ENCODE measurements at places on chromosomes 11 and 22.
A peak's percentile ranks its signal among the peaks of the same experiment; 100 is the strongest.

DNA sequence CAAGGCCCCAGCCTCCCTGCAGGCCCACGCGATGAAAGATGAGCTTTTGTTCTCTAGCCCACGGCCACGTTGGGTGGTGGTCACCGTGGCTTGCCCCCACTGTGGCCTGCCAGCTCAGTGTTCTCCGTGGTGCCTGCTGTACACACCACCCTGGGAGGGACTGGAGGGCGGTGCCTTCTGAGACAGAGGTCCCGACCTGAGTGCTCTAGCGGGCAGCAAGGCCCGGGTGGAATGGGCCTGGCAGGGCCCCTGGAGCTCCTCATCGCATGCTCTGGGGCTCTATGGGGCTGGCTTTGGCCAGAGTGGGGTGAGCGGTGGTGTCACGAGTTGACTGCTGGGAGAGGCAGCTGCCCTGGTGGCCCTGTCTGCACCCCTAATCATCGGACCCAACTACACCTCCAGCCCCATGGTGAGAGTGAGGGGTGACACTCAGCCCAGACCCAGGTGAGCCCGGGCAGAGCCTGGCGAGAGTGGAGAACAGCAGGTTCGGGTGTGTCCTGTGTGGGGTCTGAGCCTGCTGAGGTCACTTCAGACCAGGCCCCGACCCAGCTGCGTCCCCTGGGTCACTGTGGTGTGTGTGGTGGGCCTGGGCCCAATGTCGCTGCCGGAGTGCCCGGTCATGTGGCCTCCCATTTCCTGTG, 541.9 kb downstream of the TBC1D22A start:
- DNase-seq, result no peak

- peak; percentile 41 for DNase-seq
Observed at GRCh38 chr11:93005239-93005638, 35.8 kb downstream of the MTNR1B start.

DNA sequence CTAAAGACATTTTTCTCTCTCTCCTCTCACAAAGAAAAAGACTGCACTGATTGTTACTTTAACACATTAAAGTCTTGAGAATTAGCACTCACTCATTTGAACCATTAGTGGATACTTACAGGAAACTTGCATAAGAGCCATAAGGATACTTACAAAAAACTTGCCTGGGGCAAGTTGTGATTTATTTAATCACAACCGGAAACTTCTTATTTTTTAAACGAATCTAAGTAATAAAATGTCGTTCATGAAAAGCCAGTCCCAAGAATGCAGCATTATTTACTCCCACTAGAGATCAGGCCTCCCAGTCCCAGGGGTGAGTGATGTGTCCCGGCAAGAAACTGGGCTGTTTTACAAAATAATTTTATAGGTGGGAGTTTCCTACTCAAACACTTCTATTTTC, 59.3 kb upstream of the TTC12 start:
- DNase-seq, result no peak

- DNase-seq, result no peak
Observed at GRCh38 chr11:34907934-34908593, 8.1 kb downstream of the APIP start.

GRCh38 chr11:19711911-19712280, 741 bp upstream of the NAV2 start:
- DNase-seq, result no peak

Data from muscle of arm (tissue), 14 donors.